ENCODE measurements at places on chromosomes 6 and 20.

GRCh38 chr6:63764318-63764916, 128.8 kb downstream of the PHF3 start:
- peak; percentile 22 for DNase-seq

GRCh38 chr6:128305976-128306375, 214.4 kb downstream of the PTPRK start:
- DNase-seq = no peak

GRCh38 chr20:35001596-35002362, 46.1 kb downstream of the MYH7B start:
- DNase-seq = no peak

GRCh38 chr6:113481910-113482309, 375.2 kb upstream of the MARCKS start:
- no peak for DNase-seq

Data from foreskin melanocyte (primary cell).